ENCODE measurements at places on chromosomes 6 and 20.

- DNase-seq = no peak
These were observed 53.9 kb upstream of the SMIM28 start for GRCh38 chr6:138323821-138324220.

DNA sequence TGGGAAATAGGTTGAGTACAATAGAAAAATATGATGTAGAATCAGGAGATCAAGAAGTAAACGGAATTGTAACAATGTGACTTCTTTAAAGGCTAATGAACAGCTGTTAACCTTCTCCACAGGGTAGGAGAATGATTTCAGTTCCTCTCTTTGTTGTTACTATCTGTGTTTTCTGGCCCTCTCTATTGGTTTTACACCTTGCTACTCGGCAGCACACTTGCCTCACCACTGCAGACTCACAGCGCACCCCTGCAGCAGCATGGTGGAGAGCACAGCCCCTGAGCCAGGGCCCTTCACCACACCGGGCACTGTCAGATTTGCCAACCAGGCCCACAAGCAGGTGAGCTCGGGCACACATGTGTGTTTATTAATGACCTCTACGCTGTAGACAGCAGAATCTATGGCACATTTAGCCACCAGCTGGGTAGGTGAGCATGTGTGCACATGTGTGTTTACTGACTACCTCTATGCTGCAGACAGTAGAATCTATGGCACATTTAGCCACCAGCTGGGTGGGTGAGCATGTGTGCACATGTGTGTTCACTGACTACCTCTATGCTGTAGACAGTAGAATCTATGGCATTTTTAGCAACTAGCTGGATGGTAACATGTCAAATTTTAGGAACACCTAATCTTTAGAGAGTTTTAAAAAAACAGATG, 16.8 kb downstream of the SFT2D1 start:
- no peak for DNase-seq

DNA sequence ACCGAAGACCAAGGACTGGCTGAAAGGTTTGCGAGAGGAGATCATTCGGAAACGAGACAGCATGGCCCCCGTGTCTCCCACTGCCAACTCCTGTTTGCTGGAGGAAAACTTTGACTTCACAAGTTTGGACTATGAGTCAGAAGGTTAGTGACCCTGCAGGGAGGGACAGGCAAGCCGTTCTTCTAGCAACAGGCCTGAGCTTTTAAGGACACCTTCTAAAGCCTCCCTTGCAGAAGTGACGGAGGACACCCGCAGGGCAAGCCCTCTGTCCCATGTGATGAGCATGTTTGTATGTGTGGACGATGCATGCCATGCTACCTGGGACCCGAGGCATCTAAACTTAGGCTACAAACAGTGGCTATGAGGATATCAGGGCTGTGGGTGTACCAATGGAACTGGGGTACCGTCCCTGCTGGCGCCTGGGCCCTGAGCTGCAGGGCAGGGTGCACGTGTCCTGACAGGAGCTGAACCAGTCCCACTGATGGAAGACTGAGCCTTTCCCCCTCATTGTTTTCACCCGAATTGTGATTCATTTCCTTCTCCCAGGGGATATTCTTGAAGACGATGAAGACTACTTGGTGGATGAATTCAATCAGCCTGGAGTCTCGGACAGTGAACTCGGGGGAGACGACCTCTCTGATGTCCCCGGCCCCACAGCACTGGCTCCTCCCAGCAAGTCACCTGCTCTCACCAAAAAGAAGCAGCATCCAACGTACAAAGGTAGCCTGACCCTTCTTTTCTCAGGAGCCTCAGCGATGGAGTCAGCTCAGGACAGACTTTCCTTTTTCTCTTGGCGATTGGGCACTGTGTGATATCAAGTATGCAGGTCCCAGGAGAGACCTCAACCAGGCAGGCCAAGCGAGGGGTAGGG, 84.4 kb downstream of the SERAC1 start:
- no peak for DNase-seq

- no peak for DNase-seq
These were observed 698.3 kb downstream of the EPM2A start for GRCh38 chr6:145036848-145037567.

- no peak for DNase-seq
These were observed 104.2 kb upstream of the SCGN start for GRCh38 chr6:25547797-25548196.

GRCh38 chr20:25454153-25454900, 46.9 kb downstream of the GINS1 start:
- no peak for DNase-seq

DNA sequence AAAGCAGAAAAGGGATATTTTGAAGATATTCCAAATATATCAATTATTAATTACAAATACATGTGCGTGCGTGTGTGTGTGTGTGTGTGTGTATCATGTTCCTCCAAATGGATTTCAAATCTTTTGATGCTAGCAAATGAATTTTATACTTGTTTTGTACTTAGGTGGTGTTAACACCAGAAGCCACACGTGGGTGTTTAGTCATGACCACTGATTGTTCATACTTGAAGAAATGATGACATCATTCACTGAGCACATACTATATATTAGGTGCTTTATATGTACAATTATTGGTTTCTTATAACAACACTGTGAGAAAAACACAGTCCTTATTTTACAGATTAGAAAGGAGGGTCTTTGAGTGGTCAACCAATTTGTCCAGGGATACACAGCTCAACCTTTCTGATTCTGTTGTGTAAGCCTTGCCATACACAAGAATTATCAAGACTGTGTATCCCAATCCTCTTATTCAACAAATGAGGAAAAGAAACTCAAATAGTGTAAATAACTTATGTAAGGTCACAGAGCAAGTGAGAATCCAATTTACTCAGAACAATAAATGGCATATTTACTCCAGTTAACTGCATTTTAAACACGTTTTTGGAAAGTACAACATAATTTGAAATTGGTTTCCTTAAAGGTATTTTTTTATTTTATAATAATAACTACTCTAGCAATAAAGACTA, 88.5 kb downstream of the BCAS1 start:
- DNase-seq = no peak

DNA sequence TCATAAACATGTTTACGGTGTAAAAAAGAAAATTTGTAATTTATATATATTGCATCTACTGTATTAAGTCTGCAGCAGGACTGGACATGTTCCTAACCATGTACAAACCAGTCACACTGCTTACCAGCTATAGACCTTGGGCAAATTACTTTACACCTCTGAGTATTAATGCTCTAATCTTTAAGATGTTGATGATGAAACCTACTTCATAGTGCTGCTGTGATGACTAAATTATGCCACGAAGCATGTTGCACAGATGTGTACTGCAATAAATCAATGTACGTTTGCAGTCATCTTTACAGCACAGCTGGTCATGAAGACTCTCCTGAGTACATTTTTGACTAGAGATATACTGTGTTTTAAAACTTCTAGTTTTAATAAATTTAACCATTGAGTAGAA, 42.6 kb downstream of the PRKN start:
- no peak for DNase-seq

DNA sequence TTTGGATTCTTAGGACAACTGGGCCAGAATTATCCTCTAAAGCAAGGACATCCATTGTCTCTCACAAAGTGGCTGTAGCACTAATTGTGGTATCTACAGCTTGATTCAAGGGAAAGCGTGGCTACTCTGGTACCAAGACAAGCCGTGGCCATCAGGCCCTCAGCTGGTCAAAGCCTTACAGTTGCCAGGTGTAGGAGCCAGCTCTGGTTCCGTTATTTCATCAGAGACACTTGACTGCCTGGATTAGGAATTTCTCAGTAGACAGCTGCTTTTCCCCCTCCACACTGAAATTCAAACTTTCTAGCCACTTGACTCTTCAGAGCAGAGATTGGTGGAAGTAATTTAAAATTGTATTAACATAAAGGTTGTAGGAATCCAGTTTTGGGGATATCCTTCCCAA, 104.2 kb downstream of the ANKS1A start:
- DNase-seq = no peak

DNA sequence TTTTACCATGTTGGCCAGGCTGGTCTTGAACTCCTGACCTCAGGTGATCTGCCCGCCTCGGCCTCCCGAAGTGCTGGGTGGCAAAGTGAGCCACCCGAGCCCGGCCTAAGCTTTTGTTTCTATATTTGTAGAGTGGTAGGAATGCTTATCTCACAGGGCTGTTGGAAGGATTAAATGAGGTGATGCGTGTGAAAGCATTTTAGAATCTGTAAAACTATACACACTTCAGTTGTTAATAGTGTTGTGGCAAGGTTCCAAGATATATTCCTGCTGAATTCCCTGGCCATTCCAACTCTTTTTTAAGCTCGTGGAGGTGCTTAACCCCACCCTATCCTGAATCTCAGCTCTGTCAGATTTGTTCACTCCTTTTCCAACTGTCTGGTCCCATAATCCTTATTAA, 89.9 kb upstream of the AKIRIN2 start:
- DNase-seq = no peak

- DNase-seq = no peak
These were observed 688.2 kb downstream of the QKI start for GRCh38 chr6:164102693-164103092.

- no peak for DNase-seq
These were observed 82.3 kb downstream of the C6orf52 start for GRCh38 chr6:10612161-10612560.

DNA sequence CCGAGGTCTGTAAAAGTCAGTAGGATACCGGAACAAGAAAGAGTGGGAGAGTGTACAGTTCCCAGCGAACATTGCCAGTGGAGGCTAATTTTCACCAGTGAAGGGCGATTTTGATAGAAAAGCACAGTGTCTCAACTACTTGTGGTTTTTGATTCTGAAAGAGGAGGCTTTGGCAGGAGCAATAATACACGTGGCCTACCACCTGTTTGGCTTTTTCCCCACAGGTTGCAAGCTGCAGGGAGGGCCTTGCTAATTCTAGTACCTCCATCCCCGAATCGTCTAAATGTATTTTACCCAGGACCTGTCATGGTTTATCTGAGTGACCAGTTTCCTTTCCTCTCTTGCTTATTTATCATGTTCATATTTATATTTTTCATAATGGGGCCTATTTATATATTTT, 3.3 kb upstream of the EFCAB8 start:
- no peak for DNase-seq

DNA sequence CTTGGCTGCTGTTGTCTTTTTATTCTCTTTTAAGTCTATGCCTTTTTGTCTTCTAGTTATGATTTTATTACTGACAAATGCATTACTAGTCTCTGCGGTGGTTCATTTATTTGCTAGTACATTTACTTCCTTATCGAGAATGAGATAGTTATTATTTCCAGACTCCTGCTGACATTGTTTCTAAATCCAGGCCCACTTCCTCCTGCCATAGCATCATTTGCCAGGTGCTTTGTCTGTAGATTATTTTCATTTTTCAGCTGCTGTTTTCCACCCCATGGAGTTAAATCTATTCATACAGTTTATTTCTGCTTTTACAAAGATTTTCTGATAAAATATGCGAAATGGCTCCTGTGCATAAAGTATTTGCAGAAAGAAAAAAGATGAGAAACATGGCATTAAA, 459.7 kb downstream of the MMUT start:
- no peak for DNase-seq

DNA sequence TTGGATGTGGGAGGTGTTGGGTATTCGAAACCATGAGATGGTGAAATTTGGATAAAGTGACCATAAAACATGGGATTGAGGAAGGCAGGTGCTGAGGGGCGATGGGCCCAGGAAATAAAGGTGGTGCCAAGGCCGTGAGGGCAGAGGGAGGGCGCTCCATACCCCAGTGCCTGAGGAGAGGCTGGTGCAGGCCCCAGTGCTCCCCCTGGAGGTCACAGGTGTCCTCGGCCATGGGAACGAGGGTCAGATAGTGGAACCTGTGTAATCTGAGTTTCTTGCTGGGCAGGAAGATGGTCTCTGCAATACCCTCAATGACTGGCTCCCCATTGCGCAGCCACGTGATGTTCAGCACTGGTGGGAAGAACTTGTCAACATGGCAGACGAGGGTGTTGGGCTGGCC, 16.2 kb downstream of the HLA-DPB1 start:
- DNase-seq = no peak

GRCh38 chr6:17957904-17958620, 29.4 kb downstream of the KIF13A start:
- no peak for DNase-seq

- DNase-seq = no peak
These were observed 249.8 kb upstream of the ID4 start for GRCh38 chr6:19587238-19587942.

DNA sequence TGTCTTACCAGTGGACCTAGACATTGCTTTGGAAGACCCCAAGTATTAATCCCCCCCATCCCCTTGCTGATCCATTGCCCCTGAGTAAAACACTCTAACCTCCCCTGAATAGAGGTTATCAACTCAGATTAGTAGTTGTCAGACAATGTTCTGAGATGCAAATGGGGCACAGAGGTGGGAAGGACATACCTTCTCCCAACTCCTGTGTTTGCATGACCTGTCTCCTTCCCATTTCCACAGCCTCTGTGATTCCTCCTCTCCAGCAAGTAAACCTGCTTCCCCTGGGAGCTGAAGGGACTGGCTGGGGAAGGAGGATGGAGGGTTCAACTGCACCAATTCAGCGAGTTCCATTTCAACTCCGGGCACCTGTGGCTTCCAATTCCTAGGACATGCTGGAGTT, 199.8 kb upstream of the SASH1 start:
- no peak for DNase-seq

GRCh38 chr6:26187981-26188635, 100.9 kb downstream of the HFE start:
- DNase-seq = no peak

- no peak for DNase-seq
These were observed 624.7 kb downstream of the UTRN start for GRCh38 chr6:144909753-144910285.

- DNase-seq = no peak
These were observed 40.7 kb upstream of the SLC17A4 start for GRCh38 chr6:25713824-25714223.

DNA sequence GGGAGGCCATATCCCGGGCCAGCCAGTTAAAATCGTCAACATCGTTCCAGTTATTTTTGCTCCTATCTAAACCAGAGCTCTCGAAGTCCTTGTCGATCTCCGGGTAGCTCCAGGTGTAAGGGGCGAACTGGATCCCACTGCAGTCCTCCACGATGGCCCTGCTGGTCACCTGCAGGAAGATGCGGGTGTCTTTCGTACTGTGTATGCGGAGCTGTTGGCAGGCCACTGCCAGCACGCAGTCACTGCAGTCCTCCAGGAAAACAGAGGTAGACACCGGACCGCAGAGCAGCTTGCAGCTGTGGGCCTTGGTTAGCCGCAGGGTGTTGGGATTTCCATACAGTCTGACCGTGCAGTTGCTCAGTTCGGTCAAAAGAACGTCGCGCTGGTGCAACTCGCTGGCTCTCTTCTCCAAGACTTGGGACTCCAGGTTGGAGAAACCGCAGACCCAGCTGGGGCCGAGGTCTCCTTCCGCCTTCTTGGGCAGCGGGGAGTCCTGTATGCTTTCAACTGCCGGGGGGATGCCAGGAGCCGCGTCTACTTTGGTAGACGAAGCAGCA, 742 bp downstream of the TBCC start:
- DNase-seq = no peak

DNA sequence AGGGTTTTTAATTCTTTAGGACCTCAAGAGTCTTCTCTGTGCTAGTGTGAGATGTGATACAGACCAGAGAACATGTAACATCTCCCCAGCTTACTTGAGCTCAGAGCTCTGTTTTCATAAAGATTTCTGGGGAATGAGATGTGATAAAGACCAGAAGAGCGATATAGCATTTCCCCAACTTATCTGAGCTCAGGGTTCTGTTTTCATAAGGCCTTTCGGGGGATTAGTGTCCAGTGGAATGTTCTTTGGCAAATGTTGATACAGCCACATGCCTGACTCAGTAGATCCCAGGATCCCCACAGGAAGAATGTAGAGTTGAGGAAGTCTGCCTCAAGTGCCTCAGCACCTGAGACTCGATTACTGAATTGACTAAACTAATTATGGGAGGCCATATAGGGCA, 18.7 kb upstream of the TOP1 start:
- DNase-seq = no peak

Measured in hippocampal formation (tissue), 2 donors.